ENCODE measurements at places on chromosomes 4 and X.

DNA sequence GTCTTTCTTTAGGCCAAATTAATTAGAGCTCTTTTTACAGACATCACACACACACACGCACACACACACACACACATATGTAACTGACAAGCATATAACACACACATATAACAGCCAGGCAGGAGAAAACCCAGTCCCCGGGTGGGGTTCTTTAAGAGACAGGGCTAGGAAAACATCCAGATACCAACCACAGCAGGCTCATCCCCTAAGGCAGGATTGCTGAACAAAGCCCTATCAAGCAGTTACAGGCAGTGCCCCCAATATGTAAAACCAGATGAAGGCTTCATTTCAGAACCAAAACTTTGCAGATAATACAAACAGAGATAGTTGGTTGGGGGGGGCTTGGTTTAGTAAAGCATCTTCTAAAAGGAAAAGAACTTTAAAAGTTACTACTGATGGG lies 18.0 kb upstream of the FAM47E start:
- DNase-seq = no peak

- DNase-seq = no peak
Measured at GRCh38 chrX:139766545-139766983, 58.6 kb upstream of the MCF2 start.

DNA sequence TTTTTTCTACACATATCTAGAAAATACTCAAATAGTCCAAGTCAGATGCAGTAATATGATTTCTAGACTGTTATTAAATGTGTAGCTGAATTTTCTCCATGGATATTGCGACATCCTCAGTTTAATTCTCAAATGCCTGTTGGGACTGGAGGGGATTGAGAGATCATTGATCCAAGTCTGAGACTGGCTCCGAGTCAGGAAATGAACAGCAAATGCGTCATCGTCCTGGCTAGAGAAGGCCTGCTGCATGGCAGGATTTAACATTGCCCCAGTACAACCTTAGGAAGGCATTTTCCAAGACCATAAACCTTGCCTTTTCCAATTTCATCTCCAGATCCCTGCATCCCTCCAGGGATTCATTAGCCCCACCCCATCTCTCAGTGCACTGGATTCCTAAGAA lies 56.6 kb upstream of the SLC6A14 start:
- no peak for DNase-seq

DNA sequence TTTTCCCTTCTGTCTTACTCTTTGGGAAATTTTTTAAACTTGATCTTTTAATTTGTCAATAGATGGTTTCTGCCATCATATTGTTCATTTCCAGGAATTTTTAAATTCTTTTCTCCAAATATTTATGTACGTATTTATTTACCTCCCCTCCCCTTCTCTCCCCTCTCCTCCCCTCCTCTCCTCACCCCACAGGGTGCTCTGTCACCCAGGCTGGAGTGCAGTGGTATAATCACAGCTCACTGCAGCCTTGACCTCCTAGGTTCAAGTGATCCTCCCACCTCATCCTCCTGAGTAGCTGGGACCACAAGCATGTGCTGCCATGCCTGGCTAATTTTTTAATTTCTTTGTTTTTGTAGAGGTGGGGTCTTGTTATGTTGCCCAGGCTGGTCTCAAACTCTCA lies 73.8 kb downstream of the WWC2 start:
- no peak for DNase-seq

- DNase-seq = no peak
Measured at GRCh38 chr4:166045457-166045856, 172.4 kb downstream of the TLL1 start.

DNA sequence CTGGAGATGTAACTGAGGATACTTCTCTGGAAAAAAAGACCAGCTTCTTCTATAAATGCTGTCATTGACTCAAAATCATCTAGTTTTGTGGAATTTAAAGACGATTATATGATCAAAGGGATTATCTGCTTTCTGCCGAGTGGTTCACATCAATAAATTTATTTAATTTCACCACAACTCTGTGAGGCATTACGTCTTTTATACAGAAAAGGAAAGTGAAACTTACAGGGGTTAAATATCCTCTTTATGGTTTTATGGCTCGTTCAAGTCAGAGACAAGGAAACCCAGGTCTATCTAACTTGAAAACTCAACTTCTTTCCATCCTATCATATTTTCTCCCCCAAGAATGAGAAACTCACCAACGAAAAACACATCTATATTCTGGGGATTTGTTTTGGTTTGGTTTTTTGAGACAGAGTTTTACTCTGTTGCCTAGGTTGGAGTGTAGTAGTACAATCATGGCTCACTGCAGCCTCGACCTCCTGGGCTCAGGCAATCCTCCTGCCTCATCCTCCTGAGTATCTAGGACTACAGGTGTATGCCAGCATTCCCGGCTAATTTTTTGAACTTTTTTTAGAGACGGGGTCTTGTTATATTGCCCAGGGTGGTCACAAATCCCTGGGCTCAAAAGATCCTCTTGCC lies 377.9 kb upstream of the EMCN start:
- DNase-seq = no peak

GRCh38 chr4:10761903-10762302 lies 77.3 kb upstream of the CLNK start:
- no peak for DNase-seq

GRCh38 chr4:155403886-155404285 lies 27.1 kb upstream of the MAP9 start:
- peak; percentile 12 for DNase-seq

- DNase-seq = no peak
Measured at GRCh38 chr4:145351162-145351561, 130.5 kb upstream of the SMAD1 start.

DNA sequence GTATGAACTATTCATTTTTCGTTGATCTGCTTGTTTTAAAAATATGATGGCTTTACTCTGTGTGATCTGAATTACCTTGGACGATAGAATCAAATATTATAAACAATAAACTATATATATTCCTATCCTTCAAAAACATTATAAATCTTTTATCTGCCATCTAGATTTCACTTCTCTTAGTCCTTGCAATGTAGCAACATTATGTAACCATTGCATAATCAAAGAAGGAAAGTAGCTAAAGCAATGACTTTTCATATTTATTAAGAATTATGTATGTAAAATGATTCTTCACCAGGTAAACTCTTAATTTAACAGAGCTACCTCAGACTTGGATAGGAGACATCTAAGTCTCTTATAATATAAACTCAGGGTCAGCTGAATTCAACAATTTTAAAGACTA lies 210.5 kb downstream of the ADAMTS3 start:
- no peak for DNase-seq

DNA sequence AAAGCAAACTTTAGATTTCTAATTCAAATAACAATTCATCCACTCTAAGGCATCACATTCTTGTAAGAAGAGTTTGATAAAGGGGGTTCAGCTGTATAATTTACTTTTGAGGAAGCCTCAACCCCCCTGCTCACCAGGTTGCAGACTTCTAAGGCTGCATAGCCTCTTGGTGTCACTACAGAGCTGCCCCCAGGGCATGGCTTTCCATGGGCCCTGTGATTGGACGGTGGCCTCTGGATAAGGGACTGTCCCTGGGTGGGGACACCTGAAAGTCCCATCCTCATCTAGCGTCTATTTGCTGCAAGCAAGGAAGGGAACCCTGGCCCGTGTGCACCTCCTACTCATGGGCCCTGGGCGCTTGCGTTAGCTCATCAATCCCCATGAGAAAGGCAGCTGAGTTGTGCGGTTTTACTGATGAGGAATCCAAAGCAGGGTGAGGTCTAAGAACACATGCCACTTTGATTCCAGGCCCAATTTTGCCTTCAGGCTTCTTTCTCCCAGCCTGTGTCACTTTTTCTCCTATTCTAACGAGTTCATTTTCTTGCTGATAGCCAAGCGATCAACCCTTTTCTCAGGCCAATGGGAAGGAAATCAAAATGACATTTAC lies 51.8 kb downstream of the SCML1 start:
- DNase-seq = no peak

DNA sequence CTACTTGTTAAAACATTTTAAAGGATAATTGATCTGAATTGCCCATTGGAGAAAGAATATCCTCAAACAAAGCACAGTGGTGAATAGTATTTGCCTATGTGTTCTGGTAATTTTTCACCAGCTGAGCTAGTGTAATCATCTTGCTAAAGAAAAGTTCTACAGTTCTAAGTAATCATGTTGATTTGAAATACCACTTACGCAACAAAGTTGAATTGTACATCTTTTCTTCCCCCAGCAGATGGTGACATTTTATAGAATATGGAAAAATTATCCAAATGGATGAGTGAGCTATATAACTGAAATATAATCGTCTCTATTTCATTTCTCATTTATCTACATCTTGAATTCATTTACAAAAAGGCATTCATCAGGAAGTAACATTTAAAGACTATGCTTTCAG lies 9.7 kb upstream of the ZNF674 start:
- no peak for DNase-seq

DNA sequence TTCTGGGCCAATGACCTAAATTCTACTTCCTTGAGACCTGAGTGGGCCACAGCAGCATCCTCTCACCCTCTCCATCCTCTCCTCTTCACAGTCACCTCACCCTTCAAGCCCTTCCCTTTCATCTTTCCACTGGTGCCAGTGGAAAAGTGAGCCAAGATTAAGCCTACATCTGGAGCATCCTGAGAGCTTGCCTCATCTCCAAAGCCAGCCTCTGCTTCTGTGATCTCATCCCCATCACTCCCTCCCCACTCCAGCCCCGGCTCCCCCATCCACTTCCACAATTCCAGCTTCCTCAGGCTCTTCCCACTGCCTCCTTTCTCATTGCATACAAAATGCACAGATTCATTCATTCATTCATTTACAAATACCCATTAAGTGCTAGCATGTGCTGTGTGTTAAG lies 10.1 kb upstream of the RASL11B start:
- no peak for DNase-seq

- no peak for DNase-seq
Measured at GRCh38 chr4:17218786-17219185, 293.1 kb downstream of the QDPR start.

- no peak for DNase-seq
Measured at GRCh38 chr4:6532658-6533057, 42.3 kb upstream of the MAN2B2 start.

- DNase-seq = no peak
Measured at GRCh38 chr4:105637408-105638176, 70.9 kb downstream of the INTS12 start.

- no peak for DNase-seq
Measured at GRCh38 chrX:40145001-40145922, 47.5 kb upstream of the BCOR start.

- no peak for DNase-seq
Measured at GRCh38 chr4:82213485-82214417, 160.0 kb downstream of the HNRNPD start.

GRCh38 chr4:15691346-15692135 lies 9.9 kb downstream of the FAM200B start:
- DNase-seq = no peak

DNA sequence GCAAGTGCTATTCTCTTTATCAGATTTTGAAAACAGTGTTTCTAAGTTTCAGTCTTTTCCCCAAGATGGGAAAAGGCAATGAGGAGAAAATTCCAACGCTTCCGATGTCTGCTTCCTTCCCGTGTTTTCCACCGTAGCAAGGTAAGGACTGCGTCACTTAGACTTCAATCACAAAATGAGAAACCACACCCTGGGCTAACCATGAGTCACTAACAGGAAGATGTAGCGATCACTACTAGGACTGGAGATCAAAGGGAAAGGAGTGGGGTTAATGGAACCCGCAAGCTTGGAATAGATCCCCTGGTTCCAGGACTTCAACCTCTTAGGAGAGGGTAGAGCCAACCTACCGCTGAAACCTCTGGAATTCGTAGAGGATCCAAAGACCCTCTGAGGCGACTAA lies 250.7 kb upstream of the ZFP42 start:
- DNase-seq = no peak

DNA sequence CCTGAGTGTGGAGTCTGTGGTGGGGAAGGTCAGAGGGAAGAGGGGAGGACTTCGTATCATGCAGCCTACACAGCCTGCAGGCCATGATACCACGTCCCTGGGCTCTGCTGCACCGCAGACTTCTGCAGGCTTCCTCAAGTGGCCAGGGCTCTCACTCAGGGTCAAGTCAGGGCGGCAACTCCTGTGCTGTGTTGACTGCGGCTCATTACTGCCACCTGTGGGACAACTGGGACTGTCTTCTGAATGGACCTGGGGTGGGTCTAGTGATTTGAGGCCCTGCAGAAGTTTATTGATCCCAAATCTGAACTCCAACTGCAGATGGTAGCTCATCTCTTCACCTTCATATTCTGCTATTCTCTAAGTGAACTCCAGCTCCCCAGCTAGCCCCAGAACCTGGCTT lies 167.1 kb downstream of the NSUN7 start:
- no peak for DNase-seq

DNA sequence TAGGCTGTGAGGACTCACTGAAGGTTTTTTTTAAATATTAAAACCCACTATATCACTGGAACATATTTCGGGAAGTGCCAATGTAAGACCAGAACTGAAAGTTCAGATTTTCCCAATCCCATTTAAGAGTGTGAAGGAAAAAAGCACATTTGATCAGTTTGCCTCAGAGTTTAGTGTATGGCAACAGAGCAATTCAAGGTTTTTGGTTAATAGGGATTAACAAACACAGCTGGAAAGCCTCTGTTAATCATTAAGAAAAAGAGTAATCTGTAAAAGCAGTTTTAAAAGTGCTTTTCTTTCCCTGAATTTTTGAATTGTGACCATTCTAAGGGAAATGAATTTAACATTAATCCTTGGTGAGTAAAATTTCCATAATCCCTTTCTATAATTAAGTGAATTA lies 60.4 kb downstream of the NPY5R start:
- no peak for DNase-seq

DNA sequence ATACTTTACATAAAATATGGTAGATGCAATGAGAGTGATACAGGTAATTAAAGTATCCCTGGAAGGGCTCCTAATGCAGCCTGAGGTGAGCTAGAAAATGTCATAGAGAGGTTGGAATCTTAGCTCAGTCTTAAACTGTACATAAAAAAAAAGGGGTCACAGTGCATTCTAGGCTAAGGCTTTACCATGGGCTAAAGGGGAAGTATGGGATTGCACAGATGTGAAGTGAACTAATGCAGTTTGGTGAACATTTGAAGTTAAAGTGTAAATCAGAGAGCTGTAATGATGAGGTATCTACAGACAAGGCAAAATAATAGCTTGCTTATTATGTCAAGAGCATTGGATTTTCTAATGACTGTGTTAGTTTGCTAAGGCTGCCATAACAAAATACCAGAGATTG lies 405.9 kb downstream of the ADGRL3 start:
- no peak for DNase-seq

DNA sequence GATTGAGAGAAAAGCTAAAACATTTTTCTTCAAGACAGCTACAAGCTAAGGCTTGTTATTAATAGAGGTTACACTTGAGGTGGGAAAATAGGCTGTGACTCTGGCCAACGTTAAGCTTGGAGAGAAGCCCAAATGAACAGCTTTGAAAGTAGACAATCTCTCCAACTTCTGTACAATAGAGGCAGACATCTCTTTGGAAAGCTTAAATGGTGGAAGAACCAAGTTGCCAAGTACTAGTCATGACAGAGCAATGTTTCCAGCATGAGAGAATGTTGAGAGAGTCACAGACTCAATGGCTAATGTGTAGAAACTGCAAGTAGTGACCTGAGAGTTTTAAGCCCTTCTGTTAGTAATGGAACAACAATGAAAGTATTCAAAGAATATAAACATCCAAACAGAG lies 298.1 kb downstream of the INPP4B start:
- DNase-seq = no peak

Measured in hepatic stellate cell (primary cell).